ENCODE measurements at places on chromosomes 13 and 19.

DNA sequence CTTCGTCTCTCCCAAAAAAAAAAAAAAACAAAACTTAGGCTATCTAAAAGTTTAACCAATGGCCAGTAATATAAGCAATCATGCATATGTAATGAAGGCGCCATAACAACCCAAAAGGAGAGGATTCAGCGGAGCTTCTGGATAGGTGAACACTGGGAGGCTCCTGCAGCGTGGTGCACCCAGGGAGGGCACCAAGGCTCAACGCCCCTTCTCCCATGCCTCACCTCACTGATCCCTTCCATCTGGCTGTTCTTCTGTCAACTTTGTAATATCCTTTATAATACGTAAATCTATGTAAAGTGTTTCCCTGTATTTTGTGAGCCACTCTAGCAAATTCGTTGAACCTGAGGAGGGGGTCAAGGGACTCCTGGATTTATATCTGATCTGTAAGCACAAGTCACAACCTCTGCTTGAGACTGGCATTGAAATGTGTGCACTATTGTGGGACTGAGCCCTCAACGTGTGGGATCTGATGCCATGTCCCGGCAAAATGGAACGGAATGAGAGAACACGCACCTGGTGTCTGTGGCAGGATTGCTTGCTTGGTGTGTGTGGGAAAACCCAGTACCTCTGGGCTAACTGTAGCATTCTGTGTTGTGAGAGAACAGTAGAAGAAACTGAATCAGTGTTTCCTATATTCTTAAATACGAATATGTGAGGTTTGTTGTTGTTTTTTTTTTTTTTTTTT, 521 bp upstream of the ZNF665 start:
- DNase-seq, result no peak

DNA sequence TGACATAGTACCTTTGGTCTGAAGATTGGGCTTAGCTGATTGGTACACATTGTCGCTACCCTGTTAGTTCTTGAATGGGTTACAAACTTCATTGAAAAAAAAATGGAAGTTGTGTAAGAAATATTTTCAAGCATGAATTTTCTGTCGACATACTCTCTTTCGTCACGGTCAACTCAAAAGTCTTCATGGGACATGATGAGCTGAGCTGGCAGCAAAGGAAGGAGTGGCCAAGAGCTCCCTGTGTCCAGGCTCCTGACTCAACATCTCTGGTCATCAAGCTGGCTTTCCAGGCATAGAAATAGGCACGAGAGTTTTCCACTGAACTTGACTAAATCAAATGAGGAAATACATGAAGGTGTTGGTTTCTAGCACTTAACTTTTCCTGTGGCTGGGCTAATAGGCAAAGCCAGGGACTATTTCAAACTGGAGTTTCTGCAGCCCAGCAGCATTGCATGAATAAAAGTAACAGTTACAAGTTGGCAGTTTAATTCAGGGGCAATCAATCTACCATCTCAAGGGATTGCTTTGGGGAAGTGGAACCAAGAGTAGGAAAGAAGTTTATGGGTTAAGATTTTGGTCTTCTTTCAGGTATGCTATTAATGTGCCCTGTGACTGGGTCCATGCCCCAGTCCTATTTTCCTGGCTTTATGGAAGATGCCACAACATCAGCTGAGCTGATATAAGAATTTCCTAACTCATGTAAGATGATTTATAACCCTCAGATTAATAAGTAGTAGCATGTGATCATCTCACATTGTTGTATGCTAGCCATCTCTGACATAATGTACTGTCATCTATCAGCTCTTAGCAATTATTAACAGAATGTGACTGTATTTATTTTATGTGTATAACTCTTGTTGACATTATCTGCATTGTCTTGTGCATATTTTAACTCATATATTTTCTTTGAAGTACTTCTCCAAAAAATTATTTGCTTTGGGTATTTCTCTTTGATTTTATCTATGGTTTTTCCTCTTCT, 385.8 kb downstream of the DLEU7 start:
- peak; percentile 84 for DNase-seq

- DNase-seq, result no peak
Measured at GRCh38 chr19:45793876-45794275, 1.2 kb upstream of the DMWD start.

DNA sequence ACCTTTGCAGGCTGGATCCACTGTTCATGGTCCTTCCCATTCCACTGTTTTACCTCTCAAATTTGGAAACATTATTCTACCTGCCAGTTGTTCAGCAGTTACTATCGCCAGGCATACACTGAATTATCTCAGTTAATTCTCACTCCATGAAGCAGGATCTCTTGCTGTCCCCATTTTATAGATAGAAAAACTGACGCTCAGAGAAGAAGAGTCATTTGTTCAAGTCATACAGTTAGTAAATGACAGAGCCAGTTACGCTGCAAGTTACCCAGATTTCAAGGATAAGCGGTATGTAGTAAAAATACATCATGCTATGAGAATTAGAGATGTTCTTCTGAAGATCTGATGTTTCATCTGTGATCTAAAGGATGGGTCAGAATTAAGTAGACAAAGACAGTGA, 40.2 kb upstream of the IGSF23 start:
- DNase-seq, result no peak

- DNase-seq, result no peak
Measured at GRCh38 chr19:38908911-38909310, 3.1 kb downstream of the CCER2 start.
